ENCODE measurements at places on chromosomes 7 and 10.
A peak's percentile ranks its signal among the peaks of the same experiment; 100 is the strongest.

GRCh38 chr7:151225948-151226510 lies 976 bp downstream of the ABCF2 start:
- no peak for DNase-seq

- peak; percentile 88 for DNase-seq
These were observed 297.3 kb upstream of the LYZL1 start for GRCh38 chr10:28991333-28992270.

DNA sequence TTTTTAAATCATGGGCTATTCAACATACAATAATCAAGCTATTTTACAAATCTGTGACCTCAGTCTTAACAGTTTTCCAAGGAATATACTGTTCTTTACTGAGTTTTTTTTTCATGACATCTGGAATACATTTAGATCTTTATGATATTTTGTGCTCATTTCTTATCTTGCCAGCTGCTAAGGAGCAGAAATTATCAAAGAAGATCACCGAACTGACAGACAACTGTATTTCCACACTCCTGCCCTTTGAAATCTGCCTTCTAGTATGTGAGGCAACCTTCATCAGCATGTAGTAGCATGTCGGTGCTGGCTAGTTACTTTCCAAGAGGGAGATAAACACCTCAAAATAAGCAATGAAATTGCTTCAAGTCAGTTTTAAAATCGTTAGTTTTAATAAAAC lies 66.4 kb downstream of the NHLRC2 start:
- no peak for DNase-seq

GRCh38 chr7:72234086-72234485 lies 178.1 kb downstream of the CALN1 start:
- DNase-seq: no peak

GRCh38 chr7:39536951-39537350 lies 29.3 kb upstream of the YAE1 start:
- DNase-seq: no peak

DNA sequence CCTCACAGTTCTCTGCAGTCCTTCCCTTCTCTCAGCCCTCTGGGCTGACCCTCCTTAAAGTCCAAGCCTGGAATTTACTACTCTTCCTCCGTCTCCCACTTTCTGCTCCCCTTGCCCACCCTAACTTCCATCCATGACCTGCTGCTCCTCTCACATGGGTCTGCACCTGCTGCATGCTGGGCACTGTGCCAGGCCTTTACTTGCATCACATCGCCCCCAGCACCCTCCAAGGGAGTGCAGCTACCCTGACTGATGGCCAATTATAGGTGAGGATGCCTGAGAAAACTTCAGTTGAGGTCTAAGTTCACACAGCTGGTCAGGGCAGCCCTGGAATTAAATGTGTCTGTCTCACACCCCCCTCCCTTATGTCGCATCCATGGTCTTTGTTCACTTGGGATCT lies 53.6 kb upstream of the ZPBP start:
- no peak for DNase-seq

DNA sequence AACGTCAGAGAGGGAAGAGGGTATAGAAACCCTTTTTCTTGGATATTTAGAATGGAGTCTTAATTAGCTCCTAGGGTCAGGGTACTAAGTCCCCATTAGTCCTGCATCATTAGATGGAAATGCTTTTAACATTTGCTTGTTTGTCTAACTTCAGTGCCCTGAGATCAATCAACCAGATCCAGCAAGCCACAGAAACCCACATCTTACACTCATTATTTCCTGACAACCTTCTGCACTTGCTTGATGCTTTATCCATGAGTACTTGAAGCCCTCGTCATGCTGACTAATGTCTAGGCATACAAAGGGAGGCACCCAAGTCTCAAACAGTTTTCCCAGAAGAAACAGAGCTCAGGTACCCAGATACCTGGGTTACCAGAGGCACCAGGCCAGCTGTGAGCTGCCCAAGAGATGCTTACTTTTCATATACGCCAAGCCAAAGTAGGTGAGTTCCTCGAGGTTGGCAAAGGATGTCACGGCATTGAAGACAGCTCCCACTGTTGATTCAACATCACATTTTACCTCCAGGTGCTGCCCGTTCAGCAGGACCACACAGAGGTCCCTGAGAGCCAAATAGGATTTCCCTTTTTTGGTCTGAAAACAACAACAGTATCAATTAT lies 42.7 kb downstream of the FRMPD2 start:
- no peak for DNase-seq

DNA sequence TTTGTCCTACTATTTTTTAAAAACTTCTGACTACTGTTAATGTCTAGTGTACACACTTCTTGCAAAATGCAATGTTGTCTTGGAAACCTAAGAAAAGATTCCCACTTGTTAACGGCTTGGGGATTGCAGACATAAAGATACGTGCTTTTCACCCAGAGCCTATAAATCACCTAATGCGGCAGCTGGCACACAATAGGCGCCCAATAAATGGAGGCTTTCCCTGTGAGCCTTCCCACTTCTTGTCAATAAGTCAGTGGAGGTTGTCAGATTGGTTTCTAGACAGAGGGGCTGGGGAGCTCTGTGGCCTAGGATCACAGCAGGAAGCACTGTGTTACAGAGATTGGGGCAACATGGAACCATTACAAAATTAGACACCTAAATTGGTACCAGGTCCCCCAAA lies 74.7 kb downstream of the VSTM4 start:
- DNase-seq: no peak

DNA sequence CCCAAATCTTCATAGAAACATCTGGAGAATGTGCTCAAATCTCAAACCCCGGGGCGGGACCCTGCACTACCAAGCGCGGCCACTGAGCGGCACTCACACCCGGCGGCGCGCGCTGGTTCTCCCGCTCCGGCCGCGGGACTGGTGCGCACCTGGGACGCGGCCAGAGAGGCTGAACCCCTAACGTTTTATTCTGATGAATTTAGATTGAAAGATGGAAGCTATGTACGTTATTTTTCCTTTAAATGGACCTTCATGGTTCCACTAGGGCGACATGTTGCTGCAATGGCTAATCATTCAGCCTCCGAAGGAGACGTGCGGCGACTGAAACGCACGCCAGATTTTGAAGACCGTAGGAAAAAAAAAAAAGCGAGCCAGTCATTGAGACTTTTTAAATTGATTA lies 107.0 kb upstream of the INSIG1 start:
- DNase-seq: peak; percentile 56

DNA sequence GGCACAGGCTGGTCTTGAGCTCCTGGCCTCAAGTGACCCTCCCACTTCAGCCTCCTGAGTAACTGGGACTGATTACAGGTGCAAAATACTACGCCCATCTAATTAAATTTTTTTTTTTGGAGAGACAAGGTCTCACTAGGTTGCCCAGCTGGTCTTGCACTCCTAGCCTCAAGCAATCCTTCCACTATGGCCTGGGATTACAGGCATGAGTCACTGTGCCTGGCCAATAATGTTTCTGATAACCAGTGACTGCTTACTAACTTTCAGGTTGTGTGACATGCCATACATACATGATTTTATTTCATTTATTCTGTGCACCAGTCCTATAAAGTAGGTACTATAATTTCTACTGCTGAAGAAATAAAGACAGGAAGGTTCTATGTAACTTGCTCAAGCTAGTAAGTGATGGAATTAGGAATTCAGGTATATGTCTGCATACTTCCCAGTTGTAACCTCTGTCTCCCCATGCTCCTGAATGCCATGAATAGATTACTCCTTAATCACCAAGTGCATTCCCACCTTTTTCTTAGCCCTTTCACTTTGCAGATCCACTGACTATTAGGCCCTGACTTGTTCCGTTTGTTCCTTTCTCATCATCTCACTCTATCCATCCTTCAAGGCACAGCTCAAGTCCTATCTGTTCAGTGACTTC lies 28.1 kb downstream of the MCU start:
- no peak for DNase-seq

- no peak for DNase-seq
These were observed 5.7 kb upstream of the GNAI1 start for GRCh38 chr7:80128918-80129317.

GRCh38 chr7:18901351-18901750 lies 216.1 kb downstream of the TWIST1 start:
- peak; percentile 27 for DNase-seq

DNA sequence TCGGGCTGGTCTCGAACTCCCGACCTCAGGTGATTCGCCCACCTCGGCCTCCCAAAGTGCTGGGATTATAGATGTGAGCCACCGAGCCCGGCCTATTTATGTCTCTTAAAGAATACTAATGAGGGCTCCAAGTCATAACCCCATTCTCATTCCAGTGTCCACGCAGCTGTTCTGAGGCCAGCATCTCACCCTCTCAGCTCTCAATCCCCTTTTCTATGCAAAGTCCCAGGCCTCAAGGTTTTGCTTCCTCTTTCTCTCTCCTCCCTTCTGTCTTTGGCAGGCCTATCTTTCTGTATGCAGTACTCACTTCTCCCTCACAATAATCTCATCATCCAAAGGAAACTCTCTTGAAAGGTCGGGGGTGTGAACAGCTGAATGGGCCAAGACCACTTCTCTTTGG lies 28.0 kb upstream of the VSIR start:
- no peak for DNase-seq

DNA sequence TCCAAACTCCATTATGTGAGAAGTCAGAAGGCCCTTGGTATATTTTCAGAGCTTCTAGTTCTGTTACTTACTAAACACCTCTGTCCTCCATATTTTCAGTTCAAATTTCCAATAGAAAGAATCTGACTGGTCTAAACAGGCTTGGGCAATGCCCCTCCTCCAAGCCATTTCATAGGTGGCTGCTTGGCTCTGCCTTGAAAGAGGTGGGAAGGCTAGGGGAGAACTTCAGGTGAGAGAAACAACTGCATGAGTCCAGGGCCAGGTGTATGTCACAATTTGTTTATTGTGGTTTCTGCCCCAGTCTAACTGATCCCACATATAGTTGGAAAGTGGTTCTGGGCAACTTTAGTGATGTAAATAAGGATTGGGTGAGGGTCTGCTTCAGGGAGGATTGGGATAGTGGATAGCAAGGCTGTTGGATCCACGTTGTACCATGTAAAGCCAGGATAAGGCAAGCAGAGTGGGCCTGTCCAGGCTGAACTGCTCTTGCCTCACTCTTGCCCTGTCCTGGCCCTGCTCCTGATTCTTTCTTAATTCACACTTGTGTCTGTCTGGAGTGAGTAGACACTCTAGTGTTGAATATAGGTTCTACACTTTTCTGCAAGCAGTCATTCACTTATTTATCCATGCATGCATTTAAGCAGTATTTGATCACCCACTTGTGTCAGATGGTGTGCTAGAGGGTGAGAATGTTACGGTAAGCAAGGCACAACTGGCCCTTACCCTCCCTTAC lies 67.5 kb upstream of the COMTD1 start:
- DNase-seq: no peak

GRCh38 chr10:113019692-113020474 lies 69.8 kb downstream of the TCF7L2 start:
- DNase-seq: no peak

DNA sequence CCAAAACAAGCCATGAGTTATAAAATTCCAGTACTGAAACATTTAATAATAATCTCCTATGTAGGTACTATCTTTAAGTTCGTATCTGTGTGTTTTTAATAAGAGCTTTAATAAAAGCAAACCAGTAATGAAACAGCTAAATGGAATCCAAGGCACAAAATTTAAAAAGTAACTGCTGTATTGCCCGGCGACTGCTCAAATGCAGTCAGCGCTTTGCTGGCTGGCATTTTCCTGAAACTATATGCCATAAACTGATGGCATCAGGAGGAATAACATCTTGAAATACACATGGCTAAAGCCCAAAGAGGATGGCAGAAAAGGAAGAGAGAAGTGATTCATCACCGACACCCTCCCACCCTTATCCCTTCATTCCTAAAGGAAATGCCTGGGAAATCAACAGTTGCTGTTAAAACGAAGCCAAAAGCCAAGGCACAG lies 133.1 kb downstream of the CUBN start:
- peak; percentile 60 for DNase-seq

DNA sequence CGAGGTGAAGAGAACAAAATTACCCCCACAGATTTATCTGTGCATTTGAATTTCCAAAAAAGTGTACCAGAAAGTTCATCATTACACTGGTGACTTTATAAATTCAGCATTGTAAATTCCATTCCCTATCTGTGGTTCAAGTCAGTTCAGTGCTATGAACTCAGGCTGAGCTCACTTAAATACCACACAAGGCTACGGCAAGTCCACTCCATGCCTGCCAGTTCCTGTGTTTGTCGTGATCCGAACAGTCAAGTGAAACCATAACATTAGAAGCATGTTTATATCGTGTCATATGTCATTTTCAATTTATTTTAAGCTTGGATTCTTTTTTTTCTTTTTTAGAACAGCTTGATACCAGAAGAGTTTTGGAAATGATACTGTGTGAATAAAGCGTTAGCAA lies 14.8 kb downstream of the MBL2 start:
- DNase-seq: peak; percentile 15

GRCh38 chr10:17428351-17429097 lies 25.9 kb downstream of the ST8SIA6 start:
- no peak for DNase-seq

DNA sequence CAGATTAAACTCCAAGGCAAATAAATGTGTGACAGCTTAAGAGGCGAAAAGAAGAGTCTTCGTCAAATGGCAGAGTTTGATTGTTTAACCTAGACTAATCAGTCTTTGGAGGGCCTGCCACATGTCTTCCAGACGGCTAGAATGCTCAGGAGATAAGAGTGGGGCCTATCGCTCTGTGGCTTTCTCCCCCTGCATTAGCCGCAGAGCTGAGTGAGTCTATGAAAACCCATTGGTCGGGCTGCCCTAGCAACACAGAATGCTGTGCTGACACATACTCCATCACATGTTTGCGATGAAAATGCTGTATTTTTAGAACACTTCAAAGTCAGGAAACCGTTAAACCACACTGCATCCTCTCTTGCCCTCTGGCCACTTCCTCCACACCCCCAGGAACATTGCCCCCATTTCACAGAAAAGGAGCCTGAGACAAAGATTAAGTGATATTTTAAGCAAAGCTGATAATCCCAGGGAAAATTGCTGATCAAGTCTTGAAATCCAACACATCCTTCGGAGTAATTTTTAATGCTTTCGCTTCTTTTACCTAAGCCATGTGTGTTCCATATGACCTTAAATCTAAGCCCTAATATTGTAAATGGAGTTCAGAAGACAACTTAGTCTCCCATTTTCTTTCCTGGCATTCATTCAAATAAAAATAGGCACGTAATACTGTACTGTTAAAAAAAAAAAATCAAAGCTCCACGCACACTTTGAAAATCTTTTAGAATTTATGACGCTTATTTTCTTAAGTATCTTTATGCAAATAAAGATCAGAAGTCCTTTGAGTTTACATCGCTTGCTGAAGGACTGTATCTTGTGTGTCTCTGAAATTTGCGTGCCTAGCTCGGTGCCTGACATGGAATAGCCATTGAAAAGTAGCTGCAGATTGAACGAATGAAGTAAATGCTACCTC lies 161.2 kb downstream of the CELF2 start:
- DNase-seq: peak; percentile 60

All from fibroblast of skin of scalp (primary cell).